ENCODE measurements at places on chromosomes 6 and 20. TPM values are rescaled to one million over a fixed set of nuclear protein-coding genes. Genes with fewer than 3 reads are reported as not detected.

TSBP1 gene
- polyA plus RNA-seq, result 0.27 TPM

HSPA1L gene
- polyA plus RNA-seq, result 5.1 TPM

VARS1 gene
- 70.6 TPM for polyA plus RNA-seq

CST7 gene
- polyA plus RNA-seq, result not detected

INSM1 gene
- 1.6 TPM for polyA plus RNA-seq

BHLHE23 gene
- polyA plus RNA-seq, result not detected

TRIM15 gene
- polyA plus RNA-seq, result not detected

KCTD20 gene
- 59.0 TPM for polyA plus RNA-seq

CAPN11 gene
- 0.17 TPM for polyA plus RNA-seq

BCAS4 gene
- 16.6 TPM for polyA plus RNA-seq
